NCI-H446 (cell line): ENCODE measurements at places on chromosomes 6 and 20.

DNA sequence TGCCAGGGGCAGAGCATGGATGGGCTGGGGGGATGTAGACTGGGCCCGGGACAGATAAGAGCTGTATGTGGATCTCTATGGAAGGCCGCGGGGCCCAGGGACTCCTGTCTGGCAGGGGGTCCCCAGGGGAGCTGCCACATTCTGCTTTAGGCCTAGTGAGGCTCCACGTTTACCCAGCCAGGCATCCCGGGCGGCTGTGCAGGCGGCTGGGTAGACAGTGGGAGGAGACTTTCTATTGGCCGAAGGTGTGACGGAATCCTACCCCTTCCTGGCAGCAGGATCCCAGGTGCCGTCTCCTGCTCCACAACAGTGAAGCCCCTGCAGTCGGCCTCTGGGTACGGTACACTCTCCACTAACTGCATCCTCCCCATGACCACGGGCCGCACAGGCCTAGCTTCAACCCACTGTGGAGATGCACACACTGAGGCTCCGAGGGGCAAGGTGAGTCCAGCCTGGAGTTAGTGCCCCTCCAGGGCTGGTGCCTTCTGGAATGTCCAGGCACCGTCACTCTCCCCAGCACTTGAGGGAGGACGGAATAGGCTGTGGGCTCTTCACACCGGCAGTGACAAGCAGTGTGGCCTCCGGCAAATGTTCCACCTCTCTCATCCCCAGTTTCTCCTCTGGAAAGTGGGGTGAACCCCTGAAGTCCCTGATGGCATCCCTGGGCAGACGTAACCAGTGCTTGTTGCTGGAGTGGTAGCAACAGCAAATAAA is 36.8 kb upstream of the ZBP1 start:
- DNase-seq, result no peak

DNA sequence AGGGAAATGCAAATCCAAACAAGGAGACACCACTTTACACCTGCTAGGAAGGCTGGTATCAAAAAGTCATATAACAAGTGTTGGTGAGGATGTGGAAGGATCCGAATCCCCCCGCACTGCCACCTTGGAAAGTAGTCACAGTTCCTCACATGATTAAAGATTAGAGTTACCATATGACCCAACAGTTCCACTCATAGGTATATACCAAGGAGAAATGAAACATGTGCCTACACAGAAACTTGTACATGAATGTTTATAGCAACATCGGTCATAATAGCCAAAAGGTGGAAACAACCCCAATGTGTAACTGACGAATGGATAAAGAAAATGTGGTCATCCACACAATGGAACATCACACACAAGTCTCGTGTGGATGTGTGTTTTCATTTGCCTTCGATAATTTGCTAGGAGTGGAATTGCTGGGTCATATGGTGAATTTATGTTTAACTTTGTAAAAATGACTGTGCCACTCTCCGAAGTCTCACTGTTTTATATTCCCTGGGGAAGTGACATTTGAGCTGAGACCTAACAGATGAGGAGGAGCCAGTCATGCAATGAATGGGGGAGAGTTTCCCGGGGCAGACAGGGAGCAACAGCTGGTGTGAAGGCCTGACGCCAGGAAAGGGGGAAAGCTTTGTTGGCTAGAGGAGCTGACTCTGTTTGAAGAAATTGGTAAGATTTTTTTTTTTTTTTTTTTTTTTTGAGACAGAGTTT is 125.9 kb upstream of the MLN start:
- DNase-seq, result peak; percentile 43

- DNase-seq, result no peak
These were observed 618.9 kb downstream of the BCKDHB start for GRCh38 chr6:80725156-80725930.

DNA sequence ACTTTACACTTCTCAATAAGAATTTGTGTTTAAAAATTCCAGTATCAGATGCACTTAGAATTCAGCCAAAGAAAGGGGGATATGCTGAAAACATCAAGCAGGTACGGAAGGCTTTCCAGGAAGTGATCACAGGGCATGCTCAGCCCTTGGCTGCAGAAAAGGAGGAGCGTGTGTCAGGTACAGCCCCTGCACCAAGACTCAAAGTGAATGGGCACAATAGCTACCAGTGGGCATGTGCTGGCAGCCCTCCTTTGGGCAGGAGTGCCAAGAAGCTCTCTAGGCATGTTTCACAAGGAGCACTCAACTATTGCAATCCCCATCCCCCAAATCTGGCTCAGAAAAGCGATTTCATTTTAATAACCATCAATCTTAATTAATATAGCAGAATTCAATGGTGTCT is 298.8 kb downstream of the GMDS start:
- peak; percentile 52 for DNase-seq
